NCI-H526 (cell line): ENCODE measurements at places on chromosomes 7 and 10.

DNA sequence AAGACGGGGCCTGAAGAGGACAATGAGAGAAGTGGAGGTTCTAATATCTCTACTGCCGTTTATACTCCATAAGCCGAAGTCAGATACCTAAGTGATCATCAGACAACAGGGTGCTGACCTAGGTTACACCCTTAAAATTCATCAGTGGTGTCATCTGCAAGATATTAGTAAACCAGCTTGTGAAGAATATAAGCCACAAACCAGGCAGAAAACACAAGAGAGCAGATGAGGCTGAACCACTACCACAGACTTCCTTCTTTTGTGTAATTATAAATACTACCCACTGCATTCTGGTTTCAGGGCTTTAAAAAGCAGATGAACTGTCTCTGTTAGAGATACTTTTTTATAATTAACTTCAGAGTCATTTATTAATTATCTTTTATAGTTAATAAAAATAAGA, 69.0 kb upstream of the LRRC17 start:
- DNase-seq: no peak

GRCh38 chr10:48638739-48639527, 34.1 kb upstream of the ARHGAP22 start:
- no peak for DNase-seq

DNA sequence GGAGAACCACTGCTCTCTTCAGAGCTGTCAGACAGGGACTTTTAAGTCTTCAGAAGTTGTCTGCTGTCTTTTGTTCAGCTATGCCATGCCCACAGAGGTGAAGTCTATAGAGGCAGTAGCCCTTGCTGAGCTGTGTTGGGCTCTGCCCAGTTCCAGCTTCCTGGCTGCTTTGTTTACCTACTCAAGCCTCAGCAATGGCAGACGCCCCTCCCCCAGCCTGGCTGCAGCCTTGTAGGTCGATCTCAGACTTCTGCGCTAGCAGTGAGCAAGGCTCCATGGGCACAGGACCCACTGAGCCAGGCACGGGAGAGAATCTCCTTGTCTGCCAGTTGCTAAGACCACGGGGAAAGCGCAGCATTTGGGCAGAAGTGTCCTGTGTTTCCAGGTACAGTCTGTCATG, 12.1 kb upstream of the CPA2 start:
- no peak for DNase-seq

- peak; percentile 34 for DNase-seq
These were observed 9.0 kb downstream of the IQCE start for GRCh38 chr7:2567679-2568278.

DNA sequence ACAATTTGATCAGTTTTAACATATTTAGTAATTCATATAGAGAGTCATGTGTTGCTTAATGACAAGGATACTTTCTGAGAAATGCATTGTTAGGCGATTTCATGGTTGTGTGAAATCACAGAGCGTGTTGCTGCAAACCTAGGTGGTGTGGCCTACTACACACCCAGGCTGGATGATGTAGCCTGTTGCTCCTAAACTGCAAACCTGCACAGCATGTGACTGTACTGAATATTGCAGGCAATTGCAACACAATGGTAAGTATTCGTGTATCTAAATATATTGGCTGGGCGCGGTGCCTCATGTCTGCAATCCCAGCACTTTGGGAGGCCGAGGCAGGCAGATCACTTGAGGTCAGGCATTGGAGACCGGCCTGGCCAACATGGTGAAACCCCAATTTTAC, 73.7 kb upstream of the BAIAP2L1 start:
- DNase-seq: no peak

- DNase-seq: no peak
These were observed 12.9 kb downstream of the PON2 start for GRCh38 chr7:95421847-95422444.

DNA sequence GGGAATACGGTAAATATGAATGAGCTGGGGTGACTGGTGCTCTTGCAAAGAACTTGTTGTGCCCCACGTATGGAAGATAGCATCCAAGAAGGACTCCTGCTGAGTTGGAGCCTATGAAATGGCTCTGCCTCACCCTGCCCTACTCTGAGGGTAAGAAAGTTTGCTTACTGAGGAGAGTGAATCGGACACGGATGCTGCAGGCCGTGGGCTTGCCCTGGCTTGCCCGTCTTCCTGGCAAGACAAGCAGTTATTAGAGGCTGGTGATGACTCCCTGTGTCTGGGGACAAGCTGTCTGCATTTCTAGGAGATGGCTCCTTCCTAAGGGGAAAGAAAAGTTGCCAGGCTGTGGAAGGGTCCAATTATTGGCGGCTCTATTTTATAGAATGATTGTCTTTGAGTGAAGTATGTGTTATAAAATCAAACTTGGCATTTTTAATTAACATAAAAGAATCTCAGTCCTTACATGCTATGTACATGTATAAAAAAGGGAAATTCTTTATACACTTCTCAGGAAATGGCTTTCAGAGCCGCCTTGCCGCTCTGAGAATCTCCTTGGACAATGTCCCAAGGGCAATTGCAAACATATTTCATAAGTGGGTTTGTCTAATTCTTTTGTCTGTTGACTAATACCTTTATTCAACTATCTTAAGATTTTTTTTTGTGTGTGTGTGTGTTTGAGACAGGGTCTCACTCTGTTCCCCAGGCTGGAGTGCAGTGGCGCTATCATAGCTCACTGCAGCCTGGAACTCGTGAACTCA, 64.6 kb downstream of the CYP26A1 start:
- DNase-seq: no peak

DNA sequence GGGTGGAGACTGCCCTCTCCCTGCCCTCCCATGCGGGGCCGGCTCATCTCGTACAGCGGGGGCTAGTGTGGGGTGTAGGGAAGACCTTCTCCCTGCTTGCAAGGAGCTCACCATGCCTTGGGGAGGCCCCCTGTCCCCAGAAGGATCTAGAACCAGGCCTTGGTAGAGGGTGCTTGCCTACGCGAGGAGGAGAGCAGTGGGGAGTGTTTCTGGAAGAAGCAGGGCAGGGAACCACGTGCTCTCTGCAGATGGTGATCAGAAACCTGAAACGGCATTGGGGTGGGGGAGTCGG, 2.7 kb downstream of the MAFK start:
- DNase-seq: no peak
